NCI-H187 (cell line): ENCODE measurements at places on chromosomes 5 and 9.

DNA sequence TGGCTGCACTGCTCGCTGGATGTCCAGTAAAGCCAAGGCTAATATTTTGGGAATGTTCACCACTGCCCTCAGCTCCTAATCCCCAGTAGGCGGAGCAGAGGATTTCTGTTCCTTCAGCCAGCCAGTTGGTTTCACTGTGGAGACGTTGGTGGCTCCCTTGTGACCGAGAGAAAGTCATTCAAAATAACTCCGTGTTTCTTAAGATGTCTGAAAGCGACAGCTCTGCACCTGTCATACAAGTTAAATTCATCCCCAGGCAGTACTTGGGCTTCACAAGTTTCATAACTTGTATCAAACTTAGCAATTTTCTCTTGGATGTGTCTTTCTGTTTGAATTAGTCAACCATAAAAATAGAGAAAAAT lies 382 bp upstream of the CDKN2B start:
- DNase-seq, result no peak

DNA sequence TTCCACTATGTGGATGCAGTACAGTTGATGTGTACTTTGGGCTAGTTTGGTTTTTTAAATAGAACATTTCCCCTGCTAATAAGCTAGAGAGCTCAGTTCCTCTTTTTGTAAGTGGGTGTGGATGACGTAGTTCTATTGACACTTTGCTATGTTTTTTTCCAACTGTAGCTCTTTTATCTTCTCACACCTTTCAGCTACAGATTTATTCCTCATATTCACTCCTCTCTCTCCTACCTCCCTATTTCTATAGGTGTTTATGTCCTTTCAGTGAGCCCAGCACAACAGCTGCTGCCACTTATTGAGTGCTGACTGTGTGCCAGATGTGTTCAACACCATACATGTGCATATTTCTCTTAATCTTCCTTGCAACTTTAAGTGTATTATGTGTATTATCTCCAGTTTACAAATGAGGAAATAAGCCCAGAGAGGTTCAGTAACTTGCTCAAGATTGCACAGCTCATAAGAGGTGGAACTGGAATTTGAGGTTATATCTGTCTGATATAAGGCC lies 215.7 kb downstream of the SEMA6A start:
- DNase-seq, result no peak

- DNase-seq, result no peak
These were observed 147.8 kb downstream of the AOPEP start for GRCh38 chr9:94874316-94874715.

GRCh38 chr9:12833701-12834100 lies 58.9 kb downstream of the LURAP1L start:
- DNase-seq, result no peak

GRCh38 chr5:169904508-169904907 lies 75.8 kb downstream of the INSYN2B start:
- no peak for DNase-seq

- no peak for DNase-seq
These were observed 87.6 kb upstream of the PLCXD3 start for GRCh38 chr5:41598011-41598410.

GRCh38 chr9:133848471-133849109 lies 110.4 kb upstream of the SARDH start:
- no peak for DNase-seq

- no peak for DNase-seq
These were observed 95.9 kb upstream of the FBN2 start for GRCh38 chr5:128633901-128634300.

DNA sequence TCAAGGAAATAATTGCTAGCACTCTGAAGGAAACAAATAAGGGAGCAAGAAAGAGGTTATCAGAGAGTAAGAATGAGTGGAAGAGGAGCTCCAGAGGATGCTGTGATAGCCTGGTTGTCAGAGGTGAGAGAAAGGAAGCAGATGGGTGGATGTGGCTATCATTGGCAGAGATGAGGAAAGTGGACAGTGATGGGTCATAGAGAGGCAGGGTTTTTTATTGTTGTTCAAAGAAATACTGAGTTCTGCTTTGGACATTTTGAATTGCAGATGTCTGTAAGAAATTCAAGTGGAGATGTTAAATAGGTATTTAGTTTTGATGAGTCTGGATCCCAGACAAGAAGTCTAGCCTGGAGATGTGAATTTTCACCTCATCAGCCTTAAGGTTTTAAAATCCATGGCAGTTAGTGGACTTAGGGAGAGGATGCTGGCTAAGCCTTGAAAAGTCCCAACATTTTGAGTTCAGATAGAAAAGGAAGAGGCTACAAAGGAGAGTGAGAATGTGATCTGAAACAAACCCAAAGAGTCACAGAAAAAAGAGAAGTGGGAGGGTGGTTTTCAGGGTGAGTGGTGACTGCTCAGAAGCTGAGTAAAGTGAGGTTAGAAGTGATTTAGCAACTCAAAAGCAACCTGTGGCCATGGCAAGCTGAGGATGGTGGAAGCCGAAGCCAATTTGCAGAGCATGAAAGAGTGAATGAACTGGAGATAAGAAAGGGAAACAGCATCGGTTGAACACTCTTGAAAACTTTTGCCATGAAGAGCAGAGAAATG lies 50.4 kb downstream of the PPIC start:
- DNase-seq, result no peak

GRCh38 chr5:102581011-102581410 lies 82.2 kb upstream of the SLCO6A1 start:
- DNase-seq, result no peak

GRCh38 chr5:109163336-109163735 lies 246.4 kb downstream of the PJA2 start:
- no peak for DNase-seq

GRCh38 chr9:115715666-115716065 lies 437.9 kb upstream of the PAPPA start:
- DNase-seq, result no peak

GRCh38 chr5:72883850-72884249 lies 67.4 kb downstream of the TNPO1 start:
- no peak for DNase-seq

DNA sequence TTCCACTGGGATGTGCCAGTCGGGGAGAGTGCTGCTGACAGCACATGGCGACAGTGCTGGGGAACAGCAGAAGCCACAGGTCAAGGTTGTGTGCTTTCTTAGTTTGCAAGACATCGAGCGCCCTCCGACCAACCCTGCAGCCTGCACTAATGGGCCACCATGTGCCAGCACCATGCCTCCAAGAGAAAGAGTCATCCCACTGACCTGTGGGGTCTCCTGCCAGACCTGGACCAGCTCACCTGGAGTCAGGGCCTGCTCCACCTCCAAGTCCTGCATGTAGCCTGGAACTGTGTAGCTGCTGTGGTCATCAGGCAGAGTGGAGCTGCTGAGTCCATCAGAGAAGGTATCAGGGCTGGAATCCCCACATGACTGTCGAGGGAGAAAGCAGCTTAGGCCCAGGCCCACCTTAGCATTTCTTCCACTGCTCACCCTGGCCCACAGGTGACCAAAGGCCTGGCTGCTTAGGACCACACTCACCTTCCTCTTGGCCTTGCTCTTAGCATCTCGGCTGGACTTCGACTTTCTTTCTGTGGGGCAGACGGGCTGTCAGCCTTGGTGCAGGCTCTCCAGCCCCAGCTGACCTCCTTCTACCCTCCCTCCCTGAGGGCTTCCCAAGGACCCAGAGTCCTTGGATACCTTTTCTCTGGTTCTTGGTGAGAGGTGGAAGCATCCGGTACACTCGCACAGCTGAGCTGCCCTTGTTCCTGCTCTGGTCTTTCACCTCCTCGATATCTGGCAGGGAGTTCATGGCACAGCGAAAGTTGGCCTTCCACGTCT lies 4.1 kb downstream of the IRF1 start:
- no peak for DNase-seq
